Suprapubic skin (tissue), 4 donors: ENCODE measurements at places on chromosomes 5 and 9.

- no peak for DNase-seq
Observed at GRCh38 chr5:172245703-172246125, 37.9 kb downstream of the UBTD2 start.

- no peak for DNase-seq
Observed at GRCh38 chr5:170388818-170389549, at the start of gene KCNMB1. Gene KCNMB1 (minus strand): TSS chr5:170389367. CDS start chr5:170385447, 3,920 bp downstream.

- DNase-seq, result no peak
Observed at GRCh38 chr9:83509402-83509801, 28.8 kb downstream of the FRMD3 start.

- no peak for DNase-seq
Observed at GRCh38 chr9:89740722-89741121, 135.9 kb downstream of the GADD45G start.

DNA sequence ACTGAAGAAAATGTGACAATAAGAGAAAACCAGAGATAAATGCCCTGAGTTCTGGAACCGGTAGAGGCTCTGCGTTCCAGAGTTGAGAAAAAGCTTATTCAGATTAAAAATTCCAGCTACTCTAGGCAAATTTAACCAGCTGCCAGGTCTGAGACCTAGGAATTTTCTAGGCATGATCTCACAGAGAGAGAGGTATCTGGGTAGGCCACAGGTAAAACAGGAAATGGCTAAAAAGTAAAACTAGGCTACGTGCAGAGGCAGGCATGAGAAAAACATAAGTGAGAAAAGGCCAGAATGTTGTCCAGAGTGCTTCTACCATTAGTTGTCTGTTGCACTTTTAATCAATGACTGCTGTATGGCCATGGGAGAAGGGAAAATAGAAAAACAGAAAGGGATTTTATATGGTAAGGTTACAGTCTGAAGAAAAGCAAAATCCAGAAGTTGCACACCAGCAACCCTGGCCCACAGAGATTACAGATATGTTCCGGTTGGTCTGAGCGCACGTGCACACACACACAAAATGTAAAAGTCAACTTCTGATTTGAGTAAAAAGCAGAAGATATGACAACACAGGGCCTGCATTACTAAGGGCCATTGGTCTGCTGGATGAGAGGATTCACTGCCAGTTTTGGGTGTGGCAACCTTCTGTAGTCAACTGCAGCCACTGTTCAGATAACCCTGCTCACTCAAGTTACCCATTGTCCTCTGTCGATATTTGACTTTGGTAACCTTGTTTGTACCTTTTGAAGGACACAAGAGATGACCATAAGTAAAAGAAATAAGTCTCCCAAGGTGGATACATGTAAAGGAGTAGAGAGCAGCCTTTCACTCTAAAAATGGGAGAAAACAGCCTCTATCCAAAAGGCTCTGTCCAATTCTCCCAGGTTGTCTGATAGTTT, 266.0 kb downstream of the DTWD2 start:
- no peak for DNase-seq

GRCh38 chr5:103498211-103498610, 64.4 kb downstream of the NUDT12 start:
- DNase-seq, result no peak

DNA sequence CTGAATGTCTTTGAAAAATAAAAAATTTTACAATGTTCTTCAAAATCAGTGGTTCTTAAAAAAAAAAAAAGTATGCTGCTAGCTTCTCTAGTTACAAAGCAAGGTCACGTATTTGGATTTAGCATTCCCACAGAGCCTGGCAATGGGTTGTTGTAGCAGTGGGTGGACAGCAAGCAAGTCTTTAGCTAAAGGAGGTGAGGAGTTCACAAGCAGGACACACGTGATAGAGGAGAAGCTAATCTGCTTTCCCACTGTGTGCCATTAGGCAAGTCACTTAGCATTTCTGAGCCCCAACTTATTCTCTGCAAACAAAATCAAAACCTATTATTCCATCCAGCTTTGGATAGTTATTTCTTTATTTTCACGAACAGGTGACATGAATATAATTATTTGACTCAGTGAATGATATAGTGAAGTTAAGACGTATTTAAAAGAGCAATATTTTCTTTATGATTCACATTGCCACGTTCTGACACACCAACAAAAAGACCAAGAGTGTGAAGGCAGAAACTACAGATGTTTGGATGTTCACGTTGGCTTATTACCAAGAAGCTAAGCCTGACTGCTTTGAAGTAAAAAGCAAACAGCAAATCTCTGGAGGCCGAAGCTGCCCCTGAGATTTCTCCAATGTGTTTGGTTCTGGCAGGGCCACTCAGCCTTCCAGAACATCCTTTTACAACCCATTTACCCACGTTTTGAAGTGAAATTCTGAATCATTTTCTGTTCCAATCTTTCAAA, 612.1 kb upstream of the CDH6 start:
- no peak for DNase-seq

GRCh38 chr9:21381448-21382339, 3.5 kb downstream of the IFNA2 start:
- DNase-seq, result no peak

DNA sequence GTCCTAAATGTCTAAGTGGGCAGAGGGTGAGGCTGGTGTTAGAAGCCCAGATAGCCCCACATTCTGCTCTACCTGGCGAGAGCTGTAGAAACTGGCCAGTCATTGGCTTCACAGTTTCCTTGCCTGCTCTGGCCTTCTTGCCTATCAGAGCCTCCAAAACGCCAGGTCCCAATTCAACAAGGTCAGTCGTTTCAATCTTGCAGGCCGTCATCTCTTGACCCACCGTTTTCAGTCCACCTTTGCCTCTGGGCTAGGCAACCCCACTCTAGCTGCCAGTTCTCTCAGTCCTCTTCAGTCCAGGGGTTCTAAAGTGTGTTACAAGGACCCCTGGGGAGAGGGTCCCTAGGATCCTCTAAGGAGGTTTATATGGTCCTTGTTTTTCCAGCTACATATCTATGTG, 20.0 kb upstream of the TIFAB start:
- no peak for DNase-seq

- no peak for DNase-seq
Observed at GRCh38 chr9:122204491-122204890, 24.3 kb downstream of the LHX6 start.

- no peak for DNase-seq
Observed at GRCh38 chr5:17094830-17095229, 122.6 kb upstream of the BASP1 start.

DNA sequence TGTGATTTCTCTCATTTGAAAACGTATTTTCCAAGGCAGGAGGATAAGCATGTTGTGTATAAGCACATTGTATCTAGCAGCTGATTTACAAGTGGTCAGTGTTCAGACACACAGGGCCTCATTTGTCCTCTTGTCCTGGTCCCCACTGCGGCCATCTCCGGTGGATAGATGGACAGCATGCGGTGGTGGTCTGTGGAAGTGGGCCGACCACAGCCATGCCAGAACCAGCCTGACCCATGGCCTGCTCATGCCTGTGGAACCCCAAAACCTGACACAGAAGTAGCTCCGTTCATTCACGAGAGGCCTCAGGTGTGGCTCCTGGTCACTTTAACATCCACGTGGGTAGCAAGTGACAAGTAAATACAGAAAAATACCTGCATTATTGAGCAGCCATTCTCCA, 14.6 kb downstream of the IRX2 start:
- no peak for DNase-seq

- no peak for DNase-seq
Observed at GRCh38 chr5:73827106-73827450, 201.1 kb downstream of the ARHGEF28 start.

DNA sequence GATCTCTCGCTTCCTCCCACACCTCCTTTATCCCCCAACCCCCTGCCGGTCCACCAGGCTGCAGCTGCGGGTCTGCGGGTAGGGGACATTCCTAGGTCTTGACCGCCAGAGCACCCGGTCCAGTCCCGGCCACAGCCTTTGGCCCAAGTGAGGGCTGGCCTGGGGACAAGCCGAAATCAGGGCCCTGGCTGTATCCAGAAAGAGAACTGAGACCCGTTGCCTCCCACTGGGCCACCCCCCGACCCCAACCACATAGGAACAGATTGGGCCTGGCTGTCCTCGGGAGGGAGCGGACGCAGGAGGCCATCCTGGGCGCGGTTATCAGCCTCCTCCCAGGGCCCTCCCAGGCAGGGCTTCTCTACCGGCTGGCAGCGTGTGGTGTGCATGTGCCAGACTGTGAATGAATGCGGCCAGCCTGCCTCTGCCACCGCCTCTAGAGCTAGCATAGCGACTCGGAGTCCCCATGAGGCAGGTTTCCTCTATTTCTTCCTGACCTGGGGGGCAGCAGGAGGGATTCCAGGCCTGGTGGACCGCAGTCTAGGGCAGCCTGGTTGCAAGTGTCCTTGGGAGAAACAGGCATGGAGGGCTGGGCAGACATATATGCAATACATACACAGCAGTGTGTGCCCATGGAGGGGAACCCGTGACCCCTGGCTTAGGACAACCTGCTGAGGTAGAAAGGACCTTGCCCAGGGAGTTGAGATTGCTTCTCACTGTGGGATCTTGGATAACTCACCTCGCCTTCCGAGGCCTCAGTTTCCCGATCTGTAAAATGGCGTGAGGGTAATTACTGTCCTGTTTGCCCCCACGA, 1.2 kb downstream of the N4BP3 start:
- no peak for DNase-seq

DNA sequence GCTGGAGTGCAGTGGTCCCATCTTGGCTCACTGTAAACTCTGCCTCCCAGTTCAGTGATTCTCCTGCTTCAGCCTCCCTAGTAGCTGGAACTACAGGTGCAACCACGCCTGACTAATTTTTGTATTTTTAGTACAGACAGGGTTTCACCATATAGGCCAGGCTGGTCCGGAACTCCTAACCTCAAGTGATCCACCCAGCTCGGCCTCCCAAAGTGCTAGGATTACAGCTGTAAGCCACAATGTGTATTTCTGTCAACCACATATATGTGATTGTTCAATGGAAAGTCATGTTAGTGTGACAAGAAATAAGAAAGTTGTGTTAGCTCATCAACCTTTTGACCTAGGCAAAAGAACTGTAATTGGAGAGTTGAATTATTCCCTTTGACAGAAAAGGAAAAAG, 677.1 kb upstream of the CHD1 start:
- DNase-seq, result no peak

DNA sequence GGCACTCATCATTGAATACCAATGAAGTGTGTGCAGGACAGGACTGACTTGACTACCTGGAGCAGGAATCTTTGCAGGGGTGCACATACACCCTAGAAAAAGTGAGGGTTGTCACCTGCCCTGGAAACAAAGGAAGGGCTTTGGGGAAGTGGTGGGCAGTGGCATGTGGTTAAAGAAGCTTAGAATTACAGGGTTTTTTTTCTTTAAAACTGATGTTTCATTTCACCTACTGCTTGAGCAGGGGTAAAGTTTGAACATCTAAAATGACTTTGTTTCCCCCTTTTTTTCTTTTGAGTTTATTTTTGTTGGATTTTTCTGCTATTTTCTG, 2.0 kb upstream of the KDM3B start:
- DNase-seq, result no peak

GRCh38 chr9:21750021-21750735, 52.3 kb upstream of the MTAP start:
- no peak for DNase-seq

GRCh38 chr9:132877824-132878694, at the start of gene AK8:
Gene AK8 (minus strand): TSS chr9:132878284. CDS start chr9:132878255, 29 bp downstream.
- peak; percentile 88 for DNase-seq

DNA sequence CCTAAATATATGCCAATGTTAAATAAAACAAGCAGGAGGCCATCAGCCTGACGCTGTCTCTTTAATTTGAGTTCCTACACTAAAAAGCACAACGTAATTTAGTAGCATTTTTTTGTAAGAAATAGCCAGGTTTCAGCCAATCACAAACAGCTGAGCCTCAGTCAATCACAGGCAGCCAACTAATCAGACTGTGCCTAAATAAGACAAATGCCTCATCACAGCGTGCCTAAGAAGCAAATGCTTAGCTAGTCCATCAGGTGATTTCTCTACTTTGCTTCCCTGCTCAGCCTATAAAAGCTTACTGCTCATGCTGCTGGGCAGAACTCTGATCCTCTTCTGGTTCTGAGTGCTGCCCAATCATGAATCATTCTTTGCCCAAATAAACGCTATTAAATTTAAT, 38.3 kb upstream of the RORB start:
- DNase-seq, result no peak

DNA sequence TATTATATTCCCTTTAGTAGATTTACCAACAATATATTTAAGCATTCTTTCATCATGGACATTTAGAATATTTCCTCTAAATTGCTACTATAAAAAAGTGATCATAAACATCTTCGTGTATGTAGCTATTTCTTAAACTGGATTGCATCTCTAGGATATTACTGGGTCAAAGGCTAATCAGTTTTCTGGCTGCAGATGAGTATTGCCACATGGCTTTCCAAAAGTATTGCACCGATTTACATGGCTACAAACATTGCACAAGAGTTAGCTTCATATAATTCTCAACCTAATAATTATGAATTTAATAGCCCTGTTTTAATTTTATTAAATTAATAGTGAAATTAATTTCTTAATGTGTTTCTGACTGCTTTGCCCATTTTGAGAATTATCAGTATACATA, 183.4 kb downstream of the DMRT2 start:
- no peak for DNase-seq

DNA sequence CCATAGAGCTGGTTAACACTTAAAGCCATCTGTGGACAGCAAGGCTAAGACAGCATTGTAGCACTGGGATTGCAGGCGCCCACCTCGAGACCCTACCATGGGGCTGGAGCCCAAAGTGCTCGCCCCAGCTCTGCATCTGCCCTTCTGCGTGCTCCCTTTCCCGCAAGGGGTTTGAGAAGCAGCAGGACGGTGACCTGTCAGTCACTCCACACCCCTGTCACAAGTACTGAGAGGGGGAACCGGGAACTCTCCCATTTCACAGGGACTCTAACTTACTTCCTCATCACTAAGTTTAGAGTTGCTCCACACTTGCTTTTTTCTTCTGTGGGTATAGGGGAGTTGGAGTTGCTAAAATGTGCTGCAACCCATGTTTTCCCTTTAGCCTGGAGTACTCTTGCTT, 273.2 kb downstream of the SMARCA2 start:
- no peak for DNase-seq

DNA sequence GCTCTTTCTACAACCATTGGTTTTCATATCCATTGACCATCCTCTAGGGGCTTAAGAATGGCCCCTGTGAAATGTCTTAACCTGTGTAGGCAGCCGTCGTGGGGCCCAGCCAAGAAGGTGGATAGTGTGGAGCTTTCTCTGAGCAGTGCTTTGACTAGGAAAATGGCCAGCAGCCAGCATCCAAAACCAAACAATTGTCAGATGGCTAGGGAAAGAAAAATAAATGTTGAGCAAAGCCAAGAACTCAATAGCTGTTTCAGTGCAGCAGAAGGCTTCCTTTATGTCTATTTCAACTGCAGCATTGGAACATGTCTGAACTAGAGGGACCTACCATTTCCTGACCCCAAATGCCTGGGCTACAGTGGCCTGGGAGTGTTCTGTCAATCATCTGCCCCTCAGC, 374.9 kb downstream of the TLE4 start:
- DNase-seq, result no peak
